ENCODE measurements at places on chromosomes 7 and 10.

DNA sequence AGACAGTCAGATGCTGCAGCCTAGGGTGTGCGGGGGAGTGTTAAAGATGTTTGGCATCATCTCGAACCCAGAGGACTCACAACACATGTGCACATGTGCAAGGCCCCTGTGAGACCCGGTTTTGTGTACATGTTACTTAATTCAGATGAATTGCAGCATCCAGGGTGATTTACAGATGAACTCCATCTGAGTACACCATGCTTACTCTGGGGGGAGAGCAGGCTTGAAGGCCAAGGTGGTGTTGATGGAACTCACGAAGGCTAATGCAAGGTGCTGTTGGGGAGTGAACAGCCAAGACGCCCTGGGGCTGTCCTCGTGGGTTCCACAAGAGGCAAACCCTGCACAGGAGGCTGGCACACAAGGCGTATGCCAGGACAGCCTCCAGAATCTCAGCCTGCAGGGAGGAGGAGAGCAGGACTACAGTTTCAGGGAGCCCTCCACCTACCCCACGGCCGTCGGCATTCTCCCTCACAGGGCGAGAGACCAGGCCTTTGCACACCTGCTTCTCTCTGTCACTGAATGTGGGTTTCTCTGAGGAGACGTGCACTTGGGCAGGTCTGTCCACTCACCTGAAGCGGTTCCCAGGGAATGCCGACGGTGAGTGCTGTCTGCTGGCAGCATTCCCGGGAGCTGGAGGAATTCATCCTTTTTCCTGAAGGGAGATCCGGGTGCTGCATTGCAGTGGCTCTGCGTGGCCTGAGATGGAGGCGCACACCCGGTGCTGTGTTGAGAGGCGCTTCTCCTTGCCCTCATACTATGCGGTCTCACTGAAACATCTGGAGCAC, 178.5 kb upstream of the RNF32 start:
- DNase-seq, result no peak

GRCh38 chr10:6313111-6313895, 110.6 kb downstream of the PFKFB3 start:
- DNase-seq, result no peak

DNA sequence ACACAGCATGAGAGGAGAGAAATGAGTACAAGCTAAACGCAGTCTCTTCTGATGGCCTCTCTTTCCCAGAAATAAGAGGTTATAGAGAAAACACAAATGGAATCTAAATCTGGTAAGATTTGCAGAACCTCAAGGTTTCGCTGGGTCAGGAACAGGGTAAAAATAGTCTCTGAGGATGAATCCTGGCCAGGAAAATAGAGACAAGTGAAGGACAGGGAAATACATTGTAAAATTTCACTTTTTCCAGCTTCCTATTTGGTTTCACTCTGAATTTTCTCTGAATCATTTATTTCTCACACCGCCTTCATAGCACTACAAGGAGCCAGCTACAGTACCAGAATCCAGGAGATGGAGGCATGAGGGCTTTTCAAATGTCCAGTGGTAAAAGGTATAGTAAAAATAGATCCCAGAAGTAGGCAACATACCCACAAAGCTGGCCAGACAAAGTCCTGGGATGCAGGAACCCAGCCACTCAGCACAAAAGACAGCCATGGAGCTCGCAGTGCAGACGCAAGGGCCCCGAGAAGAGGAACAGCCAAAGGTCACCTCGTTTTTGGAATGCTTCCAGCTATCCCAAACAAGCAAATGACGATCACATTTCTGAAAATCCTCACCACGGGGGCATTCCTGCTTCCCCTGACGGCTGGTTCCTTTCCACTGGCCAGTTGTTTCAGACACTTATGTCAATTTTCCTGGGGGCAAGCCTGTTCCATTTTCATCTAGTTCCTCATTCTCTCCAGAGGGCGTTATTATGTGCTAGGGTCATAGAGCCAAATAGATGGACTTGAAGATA, 21.5 kb upstream of the IKZF1 start:
- DNase-seq, result no peak

GRCh38 chr10:61628875-61629513, 33.7 kb upstream of the CABCOCO1 start:
- no peak for DNase-seq

GRCh38 chr7:128954150-128954549, 16.4 kb downstream of the IRF5 start:
- DNase-seq, result no peak

DNA sequence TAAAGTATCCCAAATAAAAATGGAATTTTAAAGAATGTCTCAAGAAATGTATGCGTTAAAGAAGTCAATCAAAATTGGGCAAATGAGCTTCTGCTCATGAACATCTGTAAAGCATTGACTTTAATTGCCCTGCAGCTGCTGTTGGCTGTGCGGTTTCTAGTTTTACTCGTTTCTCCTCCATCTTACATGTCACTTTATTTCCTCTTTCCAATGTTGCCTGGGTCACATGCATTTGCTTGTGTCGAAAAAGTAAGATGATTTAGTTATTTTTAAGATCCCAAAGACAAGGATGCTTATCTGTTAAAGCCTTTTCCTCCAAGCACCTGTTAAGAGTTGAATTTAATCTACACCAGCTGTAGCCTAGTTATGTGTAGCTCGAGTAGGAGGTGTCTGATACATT, 310.4 kb downstream of the EXOC4 start:
- DNase-seq, result no peak

DNA sequence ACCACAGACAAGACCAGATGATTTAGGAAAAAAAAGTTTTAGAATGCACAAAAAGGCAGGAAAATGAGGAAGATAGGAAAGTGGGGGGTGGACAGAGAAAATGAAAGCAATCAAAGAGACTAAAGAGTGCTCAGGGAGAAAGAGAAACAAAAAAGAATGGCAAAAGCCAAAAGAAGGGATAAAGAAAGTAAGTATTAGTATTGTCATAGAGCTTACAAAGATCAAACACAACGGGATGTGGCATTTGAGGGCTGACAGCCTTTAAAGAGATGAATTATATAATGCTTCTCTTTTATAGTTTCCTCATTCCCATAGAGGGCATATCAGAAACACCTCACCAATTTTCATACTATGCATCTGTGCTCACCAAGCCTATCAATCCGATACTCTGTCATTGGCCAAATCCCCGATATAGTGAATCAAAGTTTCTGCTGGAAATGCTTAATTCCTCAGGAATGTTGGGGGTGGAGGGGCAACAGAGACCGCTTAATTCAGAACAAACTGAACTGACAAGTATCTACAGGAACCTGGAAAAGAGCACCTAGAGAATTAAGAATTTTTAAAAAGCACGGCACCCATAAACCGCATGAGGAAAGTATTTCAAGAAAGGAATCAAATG, 2.7 kb downstream of the COG5 start:
- no peak for DNase-seq

GRCh38 chr7:5315761-5316160, 33.0 kb downstream of the SLC29A4 start:
- DNase-seq, result no peak

DNA sequence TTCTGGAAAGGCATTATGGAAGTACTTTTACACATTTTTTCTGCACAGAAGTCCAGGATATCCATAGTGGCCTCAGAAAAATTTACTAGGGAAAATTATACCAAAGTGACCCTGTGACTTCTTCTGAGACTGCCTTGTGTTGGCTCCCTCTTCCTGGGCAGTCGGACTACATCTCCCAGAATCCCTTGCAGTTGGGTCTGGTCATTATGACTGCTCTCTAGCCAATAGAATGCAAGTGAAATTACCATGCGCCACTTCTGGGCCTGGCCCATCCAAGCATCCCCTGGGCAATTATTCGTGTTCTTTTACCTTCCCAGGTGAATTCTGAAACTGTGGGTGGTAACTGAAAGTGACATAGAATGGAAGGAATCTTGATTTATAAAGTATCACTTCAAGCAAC, 430.9 kb downstream of the ACTR3B start:
- no peak for DNase-seq

GRCh38 chr7:54722502-54722901, 36.5 kb downstream of the SEC61G start:
- no peak for DNase-seq

DNA sequence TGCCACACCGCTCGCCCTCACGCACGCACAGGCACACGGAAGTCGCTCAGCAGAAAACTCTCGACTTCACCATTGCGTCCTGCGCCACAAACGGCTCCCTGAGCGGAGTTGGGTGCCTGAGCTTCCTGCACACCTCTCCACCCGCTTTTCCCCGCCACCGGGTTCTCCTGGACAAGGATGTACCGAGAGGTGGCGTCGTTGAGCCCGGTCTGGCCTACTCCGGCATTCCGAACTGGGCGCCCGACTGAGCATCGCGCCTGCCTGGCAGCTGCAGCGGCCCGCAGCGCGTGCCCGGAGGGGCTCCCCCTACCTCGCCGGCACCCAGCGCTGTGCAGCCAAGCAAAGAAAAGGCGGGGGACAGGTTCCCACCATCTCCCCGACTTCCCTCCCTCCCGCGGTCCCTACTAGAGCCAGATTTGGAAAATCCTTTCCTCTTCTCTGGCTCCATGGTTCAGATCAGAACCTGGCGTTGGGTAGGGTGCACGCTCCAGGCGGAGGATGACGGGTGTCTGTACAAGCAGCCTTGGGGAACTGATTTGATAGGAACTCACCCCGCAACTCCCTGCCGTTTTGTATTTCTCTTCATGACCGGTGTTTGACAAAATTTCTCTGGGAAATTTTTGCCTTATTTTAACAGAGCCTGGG, 1.7 kb downstream of the SORCS3 start:
- DNase-seq, result peak; percentile 91

DNA sequence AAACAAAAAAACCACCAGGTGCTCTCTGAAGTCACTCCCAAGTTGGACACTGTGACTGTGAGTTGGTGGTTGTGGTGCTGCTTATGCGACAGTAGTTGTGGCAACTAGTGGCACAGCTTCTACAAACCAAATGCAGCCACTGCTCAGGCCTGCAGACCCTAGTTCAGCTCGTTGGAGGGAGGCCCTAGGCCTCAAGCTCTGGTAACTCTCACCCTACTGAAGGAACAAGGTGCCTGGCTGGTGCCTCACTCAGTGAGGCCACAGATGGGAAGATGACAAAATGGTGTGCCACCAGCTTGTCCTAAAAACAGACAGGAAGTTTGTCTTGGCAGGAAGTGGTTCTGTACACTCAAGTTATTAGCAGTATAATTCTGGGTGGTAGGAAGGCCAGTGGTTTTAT, 45.3 kb upstream of the RAPGEF5 start:
- DNase-seq, result no peak
